Stimulated activated CD4-positive, alpha-beta T cell treated with anti-CD3 and anti-CD28 coated beads, Interleukin-15, amount 100 ng/mL, for 1 hour (primary cell): ENCODE measurements at places on chromosomes 5 and 9.

DNA sequence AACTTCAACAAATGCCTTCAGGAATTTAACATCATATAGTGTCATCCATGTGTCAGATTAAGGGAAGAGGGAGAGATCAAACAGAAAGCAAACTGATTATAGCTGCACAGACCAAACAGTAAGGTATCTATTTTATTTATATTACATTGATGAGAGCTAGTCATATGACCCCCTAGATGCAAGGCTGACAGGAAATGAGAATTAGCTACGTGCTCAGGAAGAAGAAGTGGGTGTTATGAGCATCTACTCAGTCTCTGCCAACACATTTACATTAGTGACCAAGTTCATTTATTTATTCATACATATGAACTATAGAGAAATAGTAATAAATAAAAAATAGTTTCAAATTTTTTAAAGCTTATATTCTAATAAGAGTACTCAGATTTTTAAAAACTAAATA is 787.3 kb downstream of the KCTD16 start:
- no peak for DNase-seq

DNA sequence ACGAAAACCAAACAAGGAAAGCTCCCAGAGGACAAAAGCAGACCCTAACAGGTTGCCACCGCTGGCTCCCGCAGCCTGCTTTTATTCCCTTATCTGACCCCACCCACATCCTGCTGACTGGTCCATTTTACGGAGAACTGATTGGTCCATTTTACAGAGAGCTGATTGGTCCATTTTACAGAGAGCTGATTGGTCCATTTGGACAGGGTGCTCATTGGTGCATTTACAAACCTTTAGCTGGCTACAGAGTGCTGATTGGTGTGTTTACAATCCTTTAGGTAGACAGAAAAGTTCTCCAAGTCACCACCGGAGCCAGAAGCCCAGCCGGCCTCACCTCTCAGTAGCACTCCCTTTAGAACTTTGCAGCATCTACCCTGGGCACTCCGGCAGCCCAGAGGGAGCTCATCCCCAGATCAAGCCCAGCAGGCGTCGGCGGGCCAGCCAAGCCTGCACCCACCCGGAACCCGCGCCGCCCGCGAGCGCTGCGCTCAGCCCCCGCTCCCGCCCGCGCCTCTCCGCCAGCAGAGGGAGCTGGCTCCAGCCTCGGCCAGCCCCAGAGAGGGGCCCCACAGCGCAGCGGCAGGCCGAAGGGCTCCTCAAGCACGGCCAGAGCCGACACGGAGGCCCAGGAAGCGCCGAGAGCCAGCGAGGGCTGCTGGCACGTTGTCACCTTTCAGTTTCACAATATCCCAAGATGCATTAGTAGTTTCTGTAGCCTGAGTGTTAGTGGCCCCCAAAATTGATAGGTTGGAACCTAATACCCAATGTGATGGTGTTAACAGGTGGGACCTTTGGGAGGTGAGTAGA is 35.3 kb upstream of the CLPTM1L start:
- peak; percentile 40 for DNase-seq

GRCh38 chr9:137146527-137146918 is 7.6 kb downstream of the GRIN1 start:
- no peak for DNase-seq

- no peak for DNase-seq
These were observed 163.3 kb upstream of the TBC1D2 start for GRCh38 chr9:98418578-98419259.

- DNase-seq, result no peak
These were observed 28.1 kb downstream of the ARHGAP26 start for GRCh38 chr5:142798099-142798770.

DNA sequence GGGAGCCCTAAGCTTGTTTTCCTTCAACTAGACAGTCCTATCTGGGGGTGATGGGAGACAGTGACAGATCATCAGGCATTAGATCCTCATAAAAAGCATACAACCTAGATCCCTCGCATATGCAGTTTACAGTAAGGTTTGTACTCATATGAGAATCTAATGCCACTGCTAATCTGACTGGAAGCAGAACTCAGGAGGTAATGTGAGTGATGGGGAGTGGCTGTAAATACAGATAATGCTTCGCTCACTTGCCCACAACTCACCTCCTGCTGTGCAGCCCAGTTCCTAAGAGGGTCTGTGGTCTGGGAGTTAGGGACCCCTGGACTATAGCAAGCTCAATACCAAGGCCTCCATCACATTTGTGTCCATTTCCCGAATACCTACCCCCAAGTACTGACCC is 260.5 kb downstream of the CDK5RAP2 start:
- DNase-seq, result no peak

GRCh38 chr5:67315082-67315989 is 118.7 kb upstream of the CD180 start:
- DNase-seq, result no peak

GRCh38 chr9:37471942-37472684 is 6.9 kb upstream of the ZBTB5 start:
- DNase-seq, result no peak

GRCh38 chr9:13705918-13706317 is 426.4 kb upstream of the MPDZ start:
- no peak for DNase-seq

GRCh38 chr5:115949096-115949495 is 13.2 kb upstream of the LVRN start:
- no peak for DNase-seq

- no peak for DNase-seq
These were observed 264.7 kb upstream of the NR4A3 start for GRCh38 chr9:99556998-99557397.

DNA sequence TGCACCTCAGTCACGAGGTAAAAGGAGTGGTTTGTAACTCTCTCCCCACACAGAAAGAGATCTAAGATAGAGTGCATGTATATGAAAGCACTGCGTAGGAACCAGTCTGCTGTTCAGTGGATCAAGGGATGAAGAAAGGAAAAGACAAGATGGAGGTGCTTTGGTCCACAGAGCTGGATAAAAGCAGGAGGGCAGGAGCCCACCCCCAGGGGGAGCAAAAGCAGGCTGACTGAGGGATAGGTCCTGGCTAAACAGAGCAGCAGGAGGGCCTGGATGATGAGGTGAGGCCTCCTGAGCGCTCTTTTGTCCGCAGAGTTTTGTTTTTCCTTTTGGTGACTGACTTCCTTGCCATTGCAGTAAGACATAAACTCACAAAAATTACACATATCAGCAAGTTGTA is 293.5 kb upstream of the C9orf72 start:
- DNase-seq, result no peak

GRCh38 chr5:59522201-59522831 is 371.2 kb downstream of the PDE4D start:
- DNase-seq, result no peak

DNA sequence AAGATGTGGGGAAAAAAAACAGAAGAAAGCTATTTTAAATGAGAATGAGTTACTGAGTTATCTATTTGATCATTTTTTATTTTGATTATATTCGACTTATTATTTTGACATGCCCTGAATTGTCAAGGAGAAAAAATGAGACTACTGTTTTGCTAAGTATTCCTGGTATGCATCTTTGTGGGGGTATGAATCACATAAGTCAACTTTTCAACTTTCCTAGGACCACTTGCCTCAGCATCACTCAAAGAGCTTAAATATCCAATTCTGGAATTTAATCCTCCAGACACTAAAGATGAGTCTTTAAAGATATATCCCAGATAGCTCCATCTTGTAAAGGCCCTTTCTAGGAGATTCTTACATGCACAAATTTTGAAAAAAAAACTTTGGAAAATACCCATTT is 17.4 kb upstream of the SPDL1 start:
- DNase-seq, result no peak

GRCh38 chr9:13904746-13905145 is 409.2 kb downstream of the NFIB start:
- no peak for DNase-seq

GRCh38 chr5:143134269-143134668 is 269.2 kb downstream of the NR3C1 start:
- DNase-seq, result no peak

DNA sequence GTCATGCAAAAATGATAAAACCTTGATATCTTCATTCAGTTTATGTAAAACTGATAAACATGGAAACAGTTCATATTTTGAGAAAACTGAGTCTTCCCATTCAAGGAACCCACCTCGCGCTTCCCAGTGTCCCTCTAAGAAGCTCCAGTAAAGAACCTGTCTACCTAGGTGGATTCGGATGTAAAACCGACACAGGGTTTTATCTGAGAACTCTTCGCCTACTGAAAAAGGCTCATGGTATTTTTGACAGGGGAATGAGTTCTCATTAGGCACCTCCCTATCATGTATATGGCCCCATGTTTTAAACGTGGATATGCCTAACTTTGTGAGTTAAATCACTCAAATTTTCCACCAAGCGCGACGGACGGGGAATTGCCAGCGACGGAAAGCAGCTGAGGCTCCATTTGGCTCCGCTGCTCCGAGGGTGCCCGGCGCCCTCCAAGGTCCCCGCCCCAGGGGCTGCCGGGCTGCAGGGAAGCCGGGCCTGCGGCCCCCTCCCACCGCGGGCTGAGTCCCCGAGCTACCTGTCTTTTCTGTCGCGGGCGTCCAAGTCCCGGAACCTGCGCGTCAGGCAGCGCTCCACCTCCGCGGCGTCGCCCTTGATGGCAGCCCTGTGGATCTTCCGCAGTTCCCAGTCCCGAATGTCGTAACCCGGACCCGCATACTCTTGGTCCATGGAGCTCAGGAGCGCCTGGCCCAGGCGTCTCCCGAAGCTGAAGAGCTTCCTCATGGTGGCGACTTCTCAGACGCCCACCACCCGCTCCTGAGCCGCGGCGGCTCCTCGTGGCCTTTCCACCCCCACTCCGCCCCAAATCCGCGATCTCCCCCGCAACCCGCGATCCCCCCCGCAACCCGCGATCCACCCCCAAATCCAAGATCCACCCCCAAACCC is 594 bp downstream of the ANKRD18A start:
- DNase-seq, result peak; percentile 19

DNA sequence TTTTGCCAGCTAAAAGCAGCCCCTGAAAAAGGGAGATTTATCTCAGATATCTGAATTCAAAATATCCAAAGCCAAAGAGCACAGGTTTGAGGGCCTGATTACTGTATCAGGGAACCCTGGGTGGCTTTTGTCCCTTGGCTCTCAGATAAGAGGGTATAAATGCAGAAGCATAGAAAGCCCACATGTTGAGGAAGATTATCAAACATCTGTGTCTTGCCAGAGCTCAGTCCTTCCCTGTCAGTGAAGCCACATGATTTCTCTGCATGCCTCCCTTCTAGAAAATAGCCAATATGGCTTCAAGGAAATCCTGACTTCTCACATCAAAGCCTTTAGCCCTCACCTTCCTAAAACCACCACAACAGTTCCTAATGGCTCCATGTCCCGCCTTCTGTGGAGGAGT is 408.0 kb upstream of the DMAC1 start:
- no peak for DNase-seq

DNA sequence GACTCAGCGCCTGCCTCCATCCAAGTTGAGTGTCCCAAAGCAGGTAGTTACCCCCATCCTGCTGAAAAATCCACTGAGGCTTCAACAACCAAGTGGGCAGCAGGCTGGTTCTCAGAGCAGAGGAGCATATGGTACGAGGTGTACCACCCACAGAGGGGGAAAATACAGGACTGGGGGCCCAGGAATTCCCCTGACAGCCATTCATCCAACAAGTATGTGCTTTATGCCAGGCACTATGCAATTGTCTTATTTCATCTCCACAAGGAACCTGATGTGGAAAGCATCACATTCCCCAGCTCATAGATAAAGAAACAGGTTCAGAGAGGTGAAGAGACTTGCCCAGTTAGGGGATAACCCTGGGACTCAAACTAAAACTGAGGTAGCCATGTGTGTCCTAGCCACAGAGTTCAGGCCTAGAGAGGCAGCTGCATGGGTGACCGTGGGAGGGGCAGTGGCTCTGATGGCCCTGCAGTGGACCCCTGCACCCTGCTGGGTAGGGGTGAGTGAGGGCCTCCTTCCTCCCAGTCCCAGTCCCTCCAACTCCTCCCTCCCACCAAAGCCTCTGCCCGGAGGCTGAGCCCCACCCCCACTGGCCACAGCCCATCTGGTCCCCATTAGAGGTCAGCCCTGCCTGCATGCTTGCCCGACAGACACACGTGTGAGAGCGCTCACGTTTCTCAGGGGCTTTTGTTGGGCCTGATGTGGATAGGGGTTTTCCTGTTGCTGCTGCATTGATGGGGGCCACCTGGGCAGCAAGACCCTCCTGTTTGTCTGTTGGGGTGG is 11.5 kb downstream of the PDLIM4 start:
- no peak for DNase-seq

DNA sequence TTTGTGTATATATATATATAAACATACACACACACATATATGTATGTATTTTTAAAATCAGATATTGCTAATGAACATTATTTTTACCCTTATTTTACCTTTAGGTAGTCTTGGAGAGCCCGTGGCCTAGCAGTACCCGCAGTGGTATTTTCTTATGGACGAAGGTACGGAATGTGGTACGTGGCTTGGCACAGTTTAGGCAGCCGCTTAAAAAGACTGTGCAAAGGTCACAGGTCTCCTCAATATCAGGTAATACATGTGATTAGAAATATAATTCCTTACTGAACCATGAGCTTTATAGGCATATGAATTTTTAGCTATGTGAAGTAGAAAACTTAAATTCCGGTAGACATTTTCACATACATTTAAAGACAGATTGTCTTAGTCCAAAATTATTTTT is 43.9 kb downstream of the RPS6 start:
- no peak for DNase-seq

DNA sequence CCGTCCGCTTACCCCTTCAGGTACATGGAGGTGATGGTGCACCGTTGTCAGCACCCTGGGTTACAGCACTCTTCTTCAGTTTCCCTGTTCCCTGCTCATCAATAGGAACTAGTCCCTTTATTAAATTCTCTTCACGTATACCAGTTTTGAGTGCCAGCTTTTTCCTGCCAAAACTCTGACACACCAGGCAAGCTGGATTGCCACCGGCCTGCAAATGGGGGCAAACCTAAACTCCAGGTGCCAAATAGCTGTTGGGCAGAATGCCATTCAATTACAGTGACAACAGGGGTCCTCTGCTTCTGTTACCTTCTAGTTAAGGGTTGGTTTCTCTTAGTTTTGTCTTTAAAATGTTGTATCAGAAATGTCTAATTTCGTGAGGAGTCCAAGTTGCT is 400.4 kb downstream of the OSTF1 start:
- no peak for DNase-seq

DNA sequence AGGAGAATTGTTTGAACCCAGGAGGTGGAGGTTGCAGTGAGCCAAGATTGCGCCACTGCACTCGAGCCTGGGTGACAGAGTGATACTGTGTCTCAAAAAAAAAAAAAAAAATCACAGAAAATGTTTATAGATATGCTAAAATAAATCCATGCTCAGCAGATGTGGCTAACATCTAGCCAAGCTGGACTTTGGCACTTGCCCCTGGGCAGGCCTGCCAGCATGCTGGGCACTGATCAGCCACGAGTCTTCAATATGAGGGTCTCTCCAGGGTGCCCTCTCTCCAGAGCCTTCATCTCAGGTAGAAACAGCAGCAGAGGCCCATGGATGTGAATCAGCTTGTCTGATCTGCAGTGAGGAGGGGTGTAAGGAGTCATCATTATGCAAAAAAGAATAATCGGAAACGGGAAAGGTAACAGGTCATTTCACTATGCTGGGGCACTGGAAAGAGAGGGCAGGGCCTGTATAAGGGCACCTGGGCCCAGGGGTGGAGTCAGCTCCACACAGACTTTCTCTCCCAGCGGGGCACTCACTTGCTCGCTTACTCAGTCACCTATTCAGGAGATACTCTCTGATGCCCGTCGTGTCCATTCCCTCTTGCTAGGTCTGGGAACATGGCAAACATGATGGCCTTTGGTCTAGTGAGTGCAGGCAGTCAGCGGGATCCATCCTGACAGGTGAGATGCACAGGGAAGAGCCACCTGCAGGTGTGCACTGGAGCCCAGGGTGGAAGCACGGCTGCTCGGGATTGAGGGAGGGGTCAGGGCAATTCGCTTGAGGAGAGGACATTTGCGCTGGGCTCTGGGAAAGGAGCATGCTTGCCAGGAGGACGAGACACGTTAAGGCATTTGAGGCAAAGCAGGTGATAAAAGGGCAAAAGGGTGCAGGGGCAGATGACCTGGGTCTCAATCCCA is 17.1 kb downstream of the RNF44 start:
- no peak for DNase-seq
